Frontal cortex (tissue), 4 donors: ENCODE measurements at places on chromosomes 7 and 10. TPM values are rescaled to one million over a fixed set of nuclear protein-coding genes. Genes with fewer than 3 reads are reported as not detected.

DNA sequence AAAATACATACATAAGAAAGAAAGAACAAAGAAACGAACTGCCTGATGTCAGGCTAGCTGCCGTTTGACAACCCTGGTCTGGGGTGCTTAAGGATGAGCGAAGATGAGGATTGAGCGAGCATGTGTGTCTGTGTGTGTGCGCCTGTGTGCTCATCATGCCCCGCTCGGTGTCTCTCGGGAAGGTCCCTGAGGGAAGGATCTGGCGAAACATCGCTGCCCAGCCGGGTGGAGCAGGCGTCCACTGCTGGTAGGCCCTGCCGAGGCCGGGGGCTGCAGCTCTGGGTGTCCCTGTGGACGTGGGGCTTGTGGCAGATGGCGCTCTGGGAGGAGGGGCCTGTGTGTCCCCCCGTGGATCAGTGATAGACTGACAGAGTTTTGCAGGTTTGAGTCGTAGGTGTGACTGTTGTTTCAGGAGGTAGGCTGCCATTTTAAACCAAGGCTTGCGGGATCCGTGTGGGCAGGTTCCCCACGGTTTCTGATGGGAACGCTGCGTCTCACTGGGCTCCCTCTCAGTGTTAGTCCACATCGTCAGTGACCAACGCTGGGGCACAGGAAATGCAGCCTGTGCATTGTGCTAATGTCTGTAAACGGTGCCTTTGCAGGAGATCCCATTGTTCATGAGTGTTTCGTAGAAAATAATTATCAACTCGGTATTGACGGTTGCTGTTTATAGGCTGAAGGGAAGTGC, 5.9 kb upstream of the SUN1 start:
- no peak for DNase-seq

- no peak for DNase-seq
Measured at GRCh38 chr10:124225029-124225466, 131.7 kb upstream of the CHST15 start.

DNA sequence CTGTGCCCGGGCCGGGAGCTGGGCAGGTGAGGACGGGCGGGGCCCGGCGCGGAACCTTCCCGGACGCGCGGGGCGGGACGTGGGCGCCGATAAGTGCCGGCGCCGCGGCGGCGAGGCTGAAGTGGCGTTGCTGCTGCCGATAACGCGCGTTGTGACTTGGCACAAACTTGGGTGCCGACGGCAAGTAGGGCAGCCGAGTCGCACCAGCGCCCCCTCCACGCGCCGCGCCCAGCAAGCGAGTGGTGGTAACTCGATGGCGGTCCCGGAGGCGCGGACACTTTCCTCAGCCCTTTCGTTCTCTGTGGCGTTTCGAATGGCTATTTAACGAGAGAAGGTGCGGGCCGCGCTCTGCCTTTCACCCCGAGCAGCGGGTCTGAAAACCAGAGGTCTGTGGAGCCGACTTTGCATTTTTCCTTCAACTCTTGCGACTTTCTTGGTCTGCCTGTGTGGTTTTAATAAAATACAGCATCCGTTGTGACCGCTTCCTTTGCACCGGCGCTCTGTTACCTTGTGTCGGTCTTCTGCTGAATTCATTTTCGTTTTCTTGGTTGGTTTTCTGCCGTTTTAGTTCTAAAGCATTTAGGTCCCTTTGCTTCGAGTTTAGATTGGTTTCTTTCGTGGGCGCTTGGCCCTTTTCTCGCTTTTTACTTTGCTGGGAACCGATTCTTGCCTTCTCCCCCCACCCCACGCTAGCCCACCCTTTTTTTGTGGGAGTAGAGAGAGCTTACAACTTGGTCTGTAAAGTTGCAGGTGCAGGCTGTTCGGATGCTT, 701 bp downstream of the STK17A start:
- DNase-seq, result peak; percentile 46

Gene CFAP69
- total RNA-seq, result 3.3 TPM

GRCh38 chr10:20181434-20181833, 365.2 kb downstream of the PLXDC2 start:
- no peak for DNase-seq

DNA sequence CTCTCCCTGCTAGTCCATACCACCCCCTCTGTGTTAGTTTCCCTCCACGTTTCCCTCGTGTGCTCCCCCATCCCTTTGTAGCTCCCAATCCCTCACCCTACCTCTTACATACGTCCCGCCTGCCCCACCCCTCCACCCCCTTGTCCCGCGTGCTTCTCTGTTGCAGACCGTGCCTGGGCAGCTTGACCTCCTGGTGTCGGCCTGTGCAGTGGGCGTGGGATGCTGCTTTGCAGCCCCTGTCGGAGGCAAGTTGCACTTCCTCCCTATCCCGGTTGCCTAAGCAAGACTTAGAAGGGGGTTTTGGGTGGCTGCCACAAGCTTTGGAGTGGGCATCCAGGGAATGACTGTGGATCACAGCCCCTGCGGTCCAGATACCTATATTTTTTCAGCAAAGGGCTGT, 7.7 kb downstream of the CLCN1 start:
- no peak for DNase-seq

DNA sequence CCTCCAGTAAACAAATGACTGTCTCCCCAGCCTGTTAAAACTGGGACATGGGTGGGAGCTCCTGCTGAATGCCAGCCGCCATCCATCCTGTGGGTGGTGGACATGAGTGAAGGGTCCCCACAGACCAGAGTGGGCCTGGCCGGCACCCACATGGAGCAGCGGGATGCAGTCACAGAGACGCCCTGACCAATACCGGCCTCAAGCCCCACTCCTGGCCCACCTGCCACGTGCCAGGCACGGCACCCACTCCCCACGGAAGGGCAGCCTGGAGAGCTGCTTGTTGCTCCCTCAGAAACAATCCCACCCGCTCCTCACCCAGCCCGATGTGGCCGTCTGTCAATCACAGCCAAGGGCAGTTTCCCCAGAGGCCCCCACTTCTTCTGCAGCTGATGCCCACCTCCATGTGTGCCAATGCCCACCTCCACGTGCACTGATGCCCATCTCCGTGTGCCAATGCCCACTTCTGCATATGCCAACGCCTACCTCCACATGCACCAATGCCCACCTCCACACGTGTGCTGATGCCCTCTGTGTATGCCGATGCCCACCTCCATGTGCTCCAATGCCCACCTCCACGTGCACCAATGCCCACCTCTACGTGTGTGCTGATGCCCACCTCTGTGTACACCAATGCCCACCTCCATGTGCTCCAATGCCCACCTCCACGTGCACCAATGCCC, 42.8 kb upstream of the DNAAF5 start:
- DNase-seq, result no peak

DNA sequence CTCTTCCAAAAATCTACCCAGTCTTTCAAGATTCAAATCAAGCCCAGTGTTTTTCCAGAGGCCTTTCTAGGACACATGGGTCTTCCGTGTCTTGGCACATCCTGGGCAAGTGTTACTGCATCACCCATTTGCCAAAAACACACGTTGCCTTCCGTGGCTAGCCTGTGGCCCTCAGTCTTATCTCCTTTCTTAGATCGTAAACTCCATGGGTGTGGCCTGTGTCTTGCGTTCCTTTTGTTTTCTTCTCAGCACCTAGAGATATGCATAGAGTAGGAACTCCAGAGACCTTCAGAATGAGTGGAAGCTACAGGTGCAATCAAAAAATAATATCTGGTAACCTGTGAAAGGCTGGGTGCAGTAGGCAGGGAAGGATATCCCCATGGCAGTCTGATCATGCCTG, 56.5 kb upstream of the NMT2 start:
- DNase-seq, result no peak

GRCh38 chr10:70317272-70317942, 33.6 kb upstream of the NPFFR1 start:
- no peak for DNase-seq

DNA sequence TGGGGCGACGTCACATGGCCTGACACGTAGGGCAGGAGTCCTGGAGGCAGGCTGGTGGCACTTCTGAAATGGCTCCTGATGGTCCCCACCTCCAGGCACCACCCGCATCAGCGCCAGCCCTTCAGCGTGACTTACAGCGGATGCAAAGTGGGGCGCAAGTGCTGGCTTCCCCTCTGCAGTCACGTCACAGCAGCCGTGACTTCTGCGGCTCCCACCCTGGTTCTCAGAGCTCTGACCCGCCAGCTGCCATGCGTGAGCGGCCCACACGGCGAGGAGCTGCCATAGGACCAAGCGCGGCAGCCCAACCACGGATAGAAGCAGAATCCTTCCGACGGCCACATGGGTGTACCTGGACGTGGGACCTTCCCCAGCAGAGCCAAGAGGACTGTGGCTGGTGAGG, 159.0 kb downstream of the ELFN1 start:
- no peak for DNase-seq

DNA sequence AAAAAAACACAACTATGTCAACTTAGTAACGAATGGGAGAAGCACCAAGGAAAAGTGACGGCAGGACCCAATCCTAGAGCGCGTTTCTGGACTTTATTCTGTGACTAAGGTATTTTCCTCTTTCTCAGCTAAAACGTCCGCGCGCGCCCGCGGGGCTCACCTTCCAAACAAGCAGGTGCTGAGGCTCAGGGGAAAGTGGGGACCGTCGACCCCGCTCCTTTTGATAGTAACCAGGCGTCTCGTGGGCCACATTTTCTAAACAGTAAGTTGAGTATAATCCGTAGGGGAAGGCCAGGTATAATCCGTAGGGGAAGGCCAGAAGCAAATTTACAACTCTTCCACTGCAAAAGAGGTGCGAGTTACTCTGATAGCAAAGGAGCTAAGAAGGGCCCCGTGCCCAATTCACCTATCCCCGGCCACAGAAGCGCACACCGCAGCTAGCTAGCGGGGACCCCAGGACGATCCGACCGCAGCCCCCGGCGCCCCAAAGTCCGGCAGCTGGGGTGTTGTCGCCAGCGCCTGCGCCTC, 743 bp downstream of the MKI67 start:
- DNase-seq, result no peak

DNA sequence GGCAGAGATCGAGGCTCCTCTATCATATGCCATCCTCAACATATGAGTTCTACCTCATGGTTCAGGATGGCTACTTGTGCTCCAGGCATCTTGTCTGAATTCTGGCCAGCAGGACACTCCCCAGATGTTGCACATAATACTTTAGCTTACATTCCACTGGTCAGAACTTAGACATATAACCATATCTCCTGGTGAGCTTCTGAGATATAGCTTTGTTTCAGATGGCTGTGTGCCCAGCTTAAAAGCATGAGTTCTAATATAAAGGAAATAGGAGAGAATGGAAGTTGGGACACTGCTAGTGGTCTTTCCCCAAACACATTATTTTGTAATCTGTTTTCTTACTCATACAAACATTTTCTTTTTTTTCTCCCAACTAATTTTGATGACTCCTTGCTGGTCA, 50.8 kb upstream of the IFRD1 start:
- no peak for DNase-seq

GRCh38 chr7:30585675-30586074, 9.0 kb upstream of the GARS1 start:
- DNase-seq, result no peak

GRCh38 chr10:121667948-121668313, 69.7 kb upstream of the FGFR2 start:
- no peak for DNase-seq

DNA sequence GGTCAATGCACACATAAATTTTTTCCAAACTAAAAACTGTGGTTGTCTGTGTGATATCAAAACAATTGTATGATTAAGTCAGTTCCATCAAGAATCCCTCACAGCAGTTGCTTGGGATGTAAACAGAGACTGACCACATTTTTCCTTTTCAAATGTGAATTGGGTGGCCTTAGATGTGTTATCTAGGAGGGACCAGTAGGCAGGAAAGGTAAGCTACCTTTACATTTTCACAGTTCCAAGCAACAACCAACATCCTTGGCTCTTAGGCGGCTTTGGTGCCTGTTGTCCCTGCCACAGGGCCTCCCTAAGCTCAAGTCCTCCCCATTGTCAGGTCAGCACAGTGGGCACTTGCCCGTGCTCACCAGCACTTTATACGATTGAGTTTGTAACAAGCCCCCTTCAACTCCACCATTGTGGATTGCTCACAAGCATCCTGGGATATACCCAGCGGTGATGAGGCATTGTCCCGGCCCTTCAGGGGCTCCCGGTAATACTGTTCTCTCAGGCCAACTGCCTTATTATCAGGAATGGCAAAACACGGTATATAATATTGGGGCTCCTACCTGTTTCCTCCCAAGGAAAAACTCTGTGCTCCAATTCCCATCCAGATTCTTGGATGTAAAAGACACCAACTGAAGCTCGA, 114.9 kb upstream of the ANKRD1 start:
- DNase-seq, result no peak

DNA sequence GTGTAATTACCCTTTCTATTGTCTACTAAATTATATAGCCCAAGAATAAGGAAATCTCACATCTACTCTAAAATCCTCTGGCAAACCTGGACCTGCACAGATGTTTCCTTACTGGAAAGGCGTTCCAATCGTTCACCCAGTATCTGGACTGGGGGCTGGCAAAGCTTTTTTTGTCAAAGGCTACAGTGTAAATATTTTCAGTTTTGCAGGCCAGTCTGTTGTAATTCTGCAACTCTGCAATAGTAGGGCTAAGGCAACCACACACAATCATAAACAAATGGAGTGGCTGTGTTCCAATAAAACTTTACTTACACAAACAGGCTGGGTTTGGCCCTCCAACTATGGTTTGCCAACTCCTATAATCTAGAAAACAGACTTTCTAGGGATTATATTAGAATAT, 56.2 kb downstream of the GLI3 start:
- DNase-seq, result no peak

- DNase-seq, result peak; percentile 77
Measured at GRCh38 chr7:74269757-74270277, 15.6 kb upstream of the RFC2 start.

Gene GDF2
- not detected for total RNA-seq

DNA sequence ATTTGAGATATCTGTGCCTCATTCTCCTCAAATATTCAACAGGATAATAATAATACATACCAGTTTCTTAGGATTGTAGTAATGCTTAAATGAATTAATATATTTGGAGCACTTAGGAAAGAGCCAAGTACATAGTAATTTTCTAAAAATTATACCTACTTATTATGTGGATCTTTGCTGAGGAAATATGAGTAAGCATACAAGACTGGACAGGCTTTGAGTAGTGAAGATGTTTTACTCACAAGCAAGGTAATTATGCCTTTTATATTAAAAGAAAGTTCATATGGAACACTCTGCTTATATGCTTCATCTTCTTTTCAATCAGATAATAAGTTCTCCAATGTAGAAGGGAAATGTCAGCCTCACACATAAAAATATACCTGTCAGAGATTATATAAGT, 337.5 kb upstream of the KAT6B start:
- DNase-seq, result no peak

GRCh38 chr7:156735851-156736250, 95.3 kb downstream of the RNF32 start:
- no peak for DNase-seq

GRCh38 chr10:108469940-108470339, 1305.4 kb upstream of the SORCS1 start:
- no peak for DNase-seq

DNA sequence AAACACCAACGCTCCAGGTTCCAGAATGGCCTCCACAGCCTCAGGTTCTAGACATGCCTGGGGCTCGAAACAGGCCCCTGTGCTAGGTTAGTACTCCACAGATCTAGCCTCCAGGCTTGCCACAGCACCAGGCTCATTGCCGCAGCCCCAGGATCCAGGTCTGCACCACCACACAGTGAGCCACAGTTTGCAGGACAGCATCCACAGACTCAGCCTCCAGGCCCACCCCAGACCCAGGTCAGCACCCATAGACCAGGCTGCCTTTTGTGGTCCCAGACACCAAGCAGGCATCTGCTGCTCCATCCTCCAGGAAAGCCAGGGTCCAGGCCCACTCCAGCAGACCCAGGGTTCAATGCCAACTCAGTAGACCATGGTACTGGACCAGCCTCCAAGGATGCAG, 132.3 kb upstream of the VSTM2A start:
- DNase-seq, result no peak

- no peak for DNase-seq
Measured at GRCh38 chr7:139827042-139827441, 2.0 kb upstream of the TBXAS1 start.
